ENCODE measurements at places on chromosomes 6 and 20.

DNA sequence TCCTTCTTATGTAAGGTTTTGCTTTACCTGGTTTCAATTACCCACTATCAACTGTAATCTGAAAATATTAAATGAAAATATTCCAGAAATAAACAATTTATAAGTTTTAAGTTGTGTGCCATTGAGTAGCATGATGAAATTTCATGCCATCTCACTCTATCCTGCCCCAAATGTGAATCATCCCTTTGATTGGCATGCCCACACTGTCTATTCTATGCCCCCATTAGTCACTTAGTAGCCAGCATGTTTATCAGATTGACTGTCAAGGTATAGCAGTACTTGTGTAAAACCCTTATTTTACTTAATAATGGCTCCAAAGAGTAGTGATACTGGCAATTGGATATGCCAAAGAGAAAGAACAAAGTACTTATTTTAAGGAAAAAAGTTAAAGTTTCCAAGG lies 403.8 kb downstream of the ADGRB3 start:
- no peak for DNase-seq

DNA sequence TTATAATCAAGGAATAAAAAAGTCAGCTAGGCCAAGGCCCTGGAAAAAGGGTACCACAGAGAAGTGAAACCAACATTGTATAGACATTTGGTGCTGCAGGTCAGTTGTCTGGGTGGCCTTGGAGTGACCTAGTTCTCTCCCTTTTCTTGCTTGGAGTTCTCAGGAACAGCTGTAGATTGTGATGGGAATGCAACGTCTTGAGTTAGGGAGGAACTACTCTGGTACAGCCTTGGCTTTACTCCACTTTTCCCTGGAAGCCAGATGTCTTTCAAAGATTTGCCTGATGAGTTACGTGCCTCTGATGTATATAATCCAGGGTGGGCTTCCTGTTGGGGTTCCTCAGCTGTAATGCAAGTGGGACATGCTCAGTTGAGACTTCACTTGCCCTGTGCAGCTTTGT lies 694.7 kb downstream of the HTR1B start:
- no peak for DNase-seq

DNA sequence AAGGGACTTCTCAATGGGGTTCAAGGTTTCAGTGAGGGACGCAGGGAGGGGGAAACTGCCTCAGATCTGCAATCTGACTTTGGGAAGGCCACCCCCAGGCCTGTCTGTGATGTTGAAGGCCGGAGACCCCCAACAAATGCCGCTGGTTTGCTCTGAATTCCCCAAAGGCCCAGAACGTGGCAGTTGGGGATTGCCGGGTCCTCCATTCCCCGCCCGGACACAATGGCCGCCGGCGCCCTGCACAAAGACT lies 326 bp upstream of the BCL2L1 start:
- DNase-seq = no peak

- DNase-seq = no peak
Observed at GRCh38 chr6:28995093-28995650, 9.9 kb downstream of the ZNF311 start.

DNA sequence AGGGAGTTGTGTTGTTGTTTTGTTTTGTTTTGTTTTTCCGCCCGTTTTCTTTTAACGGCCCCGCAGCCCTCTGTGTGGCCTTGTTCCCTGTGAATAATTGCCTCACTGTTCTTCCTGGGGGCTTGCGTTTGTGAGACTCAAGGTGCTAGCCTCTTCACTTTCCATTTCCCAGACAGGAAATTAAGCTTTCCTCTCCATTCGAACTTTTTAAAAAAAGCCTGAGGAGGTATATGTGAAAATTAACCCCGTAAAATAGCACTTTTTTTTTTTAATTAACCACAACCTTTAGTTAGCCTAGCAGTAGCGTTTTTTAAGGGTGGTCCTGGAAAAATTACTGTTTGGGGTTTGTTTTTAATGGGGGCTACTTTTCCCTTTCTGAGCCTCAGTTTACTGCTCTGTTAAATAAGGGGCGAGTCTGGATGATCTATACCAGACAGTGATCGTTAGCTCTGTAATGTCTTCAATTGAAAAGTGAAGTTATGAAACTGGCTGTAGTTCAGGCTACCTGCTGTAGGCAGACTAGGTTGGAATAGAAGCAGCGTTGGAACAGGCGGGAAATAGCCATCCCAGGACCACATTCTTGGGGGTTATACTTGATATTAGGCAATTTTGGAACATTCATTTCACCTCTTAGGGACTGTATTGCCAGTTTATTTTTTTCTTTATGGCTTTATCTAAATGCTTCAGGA lies 1.7 kb downstream of the STX16 start:
- no peak for DNase-seq

DNA sequence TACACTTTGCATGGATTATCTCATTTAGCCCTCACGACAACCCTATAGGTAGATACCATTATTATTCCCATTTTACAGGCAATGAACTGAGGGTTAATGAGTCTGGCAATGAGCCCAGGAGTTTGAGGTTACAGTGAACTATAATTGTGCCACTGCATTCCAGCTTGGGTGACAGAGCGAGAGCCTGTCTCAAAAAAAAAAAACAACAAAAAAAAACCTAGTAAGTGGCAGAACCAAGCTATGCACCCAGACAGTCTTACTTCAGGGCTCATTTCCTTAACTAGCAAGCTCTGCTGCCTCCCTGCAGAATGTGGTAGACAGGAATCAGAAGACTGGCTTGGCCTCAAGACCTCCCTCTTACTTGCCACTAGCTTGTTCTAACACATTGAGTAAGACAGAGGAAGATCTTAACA lies 71.9 kb upstream of the RREB1 start:
- no peak for DNase-seq

- DNase-seq = no peak
Observed at GRCh38 chr6:2387445-2387844, 142.0 kb upstream of the GMDS start.

DNA sequence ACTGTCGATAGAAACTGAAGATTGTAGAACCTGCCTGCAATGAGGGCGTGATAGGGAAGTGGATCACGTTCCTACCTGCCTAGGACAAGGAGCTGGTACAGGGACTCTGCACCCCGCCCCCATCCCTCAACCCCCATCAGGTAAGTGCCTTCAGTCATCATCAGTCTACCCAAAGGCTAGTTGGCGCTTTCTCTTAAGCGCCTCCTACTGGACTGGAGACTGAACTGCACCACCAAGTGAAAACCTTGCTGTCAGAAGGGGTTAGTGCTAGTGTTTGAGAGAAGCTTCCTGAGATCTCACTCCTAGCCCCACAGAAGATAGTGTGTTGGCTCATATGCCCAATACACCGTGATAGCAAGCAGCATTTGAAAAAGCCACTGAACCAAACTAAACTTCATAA lies 706.5 kb upstream of the MAN1A1 start:
- no peak for DNase-seq

DNA sequence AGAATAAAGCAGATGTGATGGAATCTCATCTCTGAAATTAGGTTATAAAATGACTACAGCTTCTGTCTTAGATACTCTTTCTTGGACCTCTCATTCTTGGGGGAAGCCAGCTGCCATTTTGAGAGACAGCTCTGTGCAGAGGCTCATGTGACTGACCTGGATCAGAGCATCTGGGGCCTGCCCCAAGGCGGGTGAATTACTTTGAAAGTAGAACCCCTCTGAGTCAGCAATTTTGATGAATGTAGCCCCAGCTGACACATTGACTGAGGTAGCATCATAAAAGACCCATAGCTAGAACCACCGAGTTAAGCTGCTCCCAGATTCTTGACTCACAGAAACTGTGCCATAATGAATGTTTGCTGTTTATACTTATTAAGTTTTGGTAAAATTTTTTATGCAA lies 124.5 kb downstream of the THEMIS start:
- no peak for DNase-seq

GRCh38 chr6:52503851-52504781 lies 72.7 kb downstream of the TRAM2 start:
- no peak for DNase-seq

- no peak for DNase-seq
Observed at GRCh38 chr20:53625311-53626129, 31.9 kb upstream of the ZNF217 start.

GRCh38 chr20:41165001-41165882 lies 27.9 kb downstream of the PLCG1 start:
- no peak for DNase-seq

All from hypothalamus (tissue), 51 donors.